Aortic smooth muscle cell (primary cell): ENCODE measurements at places on chromosomes 6 and 20. TPM values are rescaled to one million over a fixed set of nuclear protein-coding genes. Genes with fewer than 3 reads are reported as not detected.

Gene SPTLC3
- 14.7 and 15.1 TPM in 2 replicates for total RNA-seq

Gene SIGLEC1
- total RNA-seq: not detected in 2 replicates

Gene CASS4
- 0.13 TPM in 1 of 2 replicates, not detected in the other for total RNA-seq

Gene CTCFL
- total RNA-seq: not detected in 2 replicates

Gene KIF6
- 0.13 and 0.19 TPM in 2 replicates for total RNA-seq

Gene GPX5
- not detected in 2 replicates for total RNA-seq

Gene SMOC2
- 0.25 TPM in 1 of 2 replicates, not detected in the other for total RNA-seq
